ENCODE measurements at places on chromosomes 6 and 20. TPM values are rescaled to one million over a fixed set of nuclear protein-coding genes. Genes with fewer than 3 reads are reported as not detected.
A peak's percentile ranks its signal among the peaks of the same experiment; 100 is the strongest.

GRCh38 chr6:51830666-51831065 is 256.7 kb downstream of the PKHD1 start:
- DNase-seq: no peak

DNA sequence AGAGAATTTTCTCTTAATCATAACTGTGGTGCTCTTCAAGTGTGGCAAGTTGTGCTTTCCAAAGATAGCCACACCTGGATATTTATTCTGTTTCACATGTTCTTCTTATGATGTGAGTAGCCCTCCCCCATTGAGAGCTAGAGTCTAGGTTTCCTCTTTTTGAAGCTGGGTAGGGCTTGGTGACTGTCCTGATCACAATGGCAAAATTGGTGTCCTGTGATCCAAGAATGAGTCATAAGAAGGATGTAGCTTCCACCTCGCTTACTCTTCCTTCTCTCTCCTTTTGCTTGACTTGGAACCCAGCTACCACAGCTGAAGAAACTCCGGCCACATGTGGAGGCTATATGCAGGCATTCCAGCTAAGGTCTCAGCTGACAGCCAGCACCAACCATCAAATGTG is 7.4 kb upstream of the IGF2R start:
- peak; percentile 54 for DNase-seq

The CYP39A1 gene
- total RNA-seq: not detected

GRCh38 chr6:161443848-161444247 is 170.0 kb upstream of the AGPAT4 start:
- DNase-seq: peak; percentile 49

The THBS2 gene
- 151 TPM for total RNA-seq

GRCh38 chr6:139545206-139546105 is 171.0 kb upstream of the CITED2 start:
- no peak for DNase-seq

The PERP gene
- 71.5 TPM for total RNA-seq

- DNase-seq: no peak
Observed at GRCh38 chr20:45959956-45960630, 11.9 kb downstream of the ZNF335 start.

The PPP1R14C gene
- 0.60 TPM for total RNA-seq

- DNase-seq: no peak
Observed at GRCh38 chr6:51619042-51619799, 468.2 kb downstream of the PKHD1 start.

The FGD2 gene
- not detected for total RNA-seq

The FILIP1 gene
- total RNA-seq: 0.29 TPM

The STMND1 gene
- total RNA-seq: 0.22 TPM

- DNase-seq: no peak
Observed at GRCh38 chr6:137240168-137240567, 21.0 kb upstream of the IFNGR1 start.

The RAET1E gene
- 1.0 TPM for total RNA-seq

- no peak for DNase-seq
Observed at GRCh38 chr6:129685662-129686031, 24.3 kb downstream of the ARHGAP18 start.

Data from A172 (cell line).